ENCODE measurements at places on chromosomes 7 and 10.

DNA sequence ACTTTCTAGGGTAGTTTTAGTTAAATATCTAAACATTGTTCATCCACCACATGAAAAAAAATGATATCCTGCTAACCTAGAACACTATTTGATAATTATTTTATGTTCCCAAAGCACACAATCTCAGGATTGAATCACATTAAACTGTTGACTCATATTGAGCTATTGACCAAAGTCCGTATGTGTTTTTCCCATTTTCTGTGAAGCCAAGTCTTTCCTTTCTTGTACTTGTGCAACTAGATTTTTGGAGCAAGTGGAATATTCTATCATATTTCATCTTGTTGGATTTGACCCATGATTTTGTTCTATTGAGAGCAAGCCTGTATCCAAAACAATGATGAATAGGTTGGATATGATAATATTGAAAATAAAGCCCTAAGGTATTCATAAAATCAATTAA lies 164.6 kb downstream of the SKAP2 start:
- DNase-seq, result no peak

GRCh38 chr7:92108821-92109220 lies 25.5 kb downstream of the CYP51A1 start:
- no peak for DNase-seq

- no peak for DNase-seq
Observed at GRCh38 chr10:71244431-71245419, 32.4 kb downstream of the UNC5B start.

DNA sequence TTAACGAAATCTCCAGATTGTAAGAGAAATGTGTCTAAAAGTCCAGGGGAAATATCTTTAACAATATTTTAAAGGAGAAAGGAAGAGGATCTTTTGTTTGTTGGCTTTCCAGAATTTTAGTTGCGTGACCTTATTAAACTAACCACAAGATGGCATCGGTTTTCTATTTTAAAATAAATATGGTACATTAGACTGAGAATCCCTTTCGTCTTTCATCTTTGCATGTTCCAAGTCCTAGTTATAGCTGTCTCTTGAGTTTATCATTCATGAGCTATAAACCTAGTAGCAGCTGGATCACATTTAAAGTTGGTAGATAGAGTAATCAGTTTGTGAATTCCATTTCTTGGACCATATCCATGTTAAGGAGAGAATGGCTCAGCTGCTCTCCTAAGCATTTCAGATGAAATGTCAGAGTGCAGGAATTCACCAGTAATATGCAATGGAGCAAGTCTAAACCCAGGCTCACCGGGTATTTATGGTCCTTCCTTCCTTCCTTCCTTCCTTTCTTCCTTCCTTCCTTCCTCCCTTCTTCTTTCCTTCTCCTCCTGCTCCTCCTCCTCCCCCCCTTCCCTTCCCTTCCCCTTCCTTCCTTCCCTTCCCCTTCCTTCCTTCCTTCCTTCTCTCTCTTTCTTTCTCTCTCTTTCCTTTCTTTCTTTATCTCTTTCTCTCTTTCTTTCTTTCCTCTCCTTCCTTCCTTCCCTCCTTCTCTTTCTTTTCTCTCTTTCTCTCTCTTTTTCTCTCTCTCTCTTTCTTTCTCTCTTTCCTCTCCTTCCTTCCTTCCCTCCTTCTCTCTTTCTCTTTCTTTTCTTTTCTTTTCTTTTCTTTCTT lies 57.8 kb upstream of the RAB18 start:
- no peak for DNase-seq

DNA sequence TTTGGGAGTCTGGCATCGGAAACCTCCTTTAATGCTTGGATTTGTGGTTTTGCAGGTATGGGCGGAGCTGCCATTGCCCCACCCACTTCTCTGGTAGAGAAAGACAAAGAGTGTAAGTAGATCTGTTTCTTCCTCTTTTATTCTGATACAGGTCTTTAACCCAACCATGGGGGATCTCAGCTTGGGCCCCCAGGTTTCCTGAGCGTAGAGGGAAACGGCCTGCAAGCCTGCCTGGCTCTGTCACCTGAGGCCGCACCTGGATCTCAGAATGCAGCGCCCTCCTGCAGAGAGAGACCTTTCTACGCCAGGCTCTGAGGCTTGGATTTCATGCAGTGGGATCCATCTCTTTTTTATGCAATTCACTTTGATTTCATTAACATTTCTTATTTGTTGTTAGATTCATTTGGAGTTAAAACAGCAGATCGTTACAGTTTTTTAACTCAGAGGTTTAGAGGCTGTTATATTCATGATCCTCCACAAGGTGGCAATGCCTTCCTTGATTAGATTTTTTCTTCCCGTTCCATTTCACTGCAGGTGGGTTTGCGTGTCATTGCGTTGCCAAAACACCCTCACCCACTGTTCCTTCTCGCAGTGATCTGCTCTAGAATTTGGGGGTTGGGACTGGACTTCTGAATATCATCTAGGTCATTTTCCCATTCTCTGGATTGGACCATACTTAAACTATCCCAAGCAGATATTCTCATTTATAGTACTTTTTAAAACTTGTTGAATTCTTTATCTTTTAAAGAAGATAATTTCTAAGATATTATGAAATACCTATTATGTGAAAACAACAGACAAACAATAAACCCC lies 20.0 kb downstream of the RBM17 start:
- DNase-seq, result no peak

- DNase-seq, result no peak
Observed at GRCh38 chr7:70937424-70937823, 194.5 kb upstream of the GALNT17 start.

DNA sequence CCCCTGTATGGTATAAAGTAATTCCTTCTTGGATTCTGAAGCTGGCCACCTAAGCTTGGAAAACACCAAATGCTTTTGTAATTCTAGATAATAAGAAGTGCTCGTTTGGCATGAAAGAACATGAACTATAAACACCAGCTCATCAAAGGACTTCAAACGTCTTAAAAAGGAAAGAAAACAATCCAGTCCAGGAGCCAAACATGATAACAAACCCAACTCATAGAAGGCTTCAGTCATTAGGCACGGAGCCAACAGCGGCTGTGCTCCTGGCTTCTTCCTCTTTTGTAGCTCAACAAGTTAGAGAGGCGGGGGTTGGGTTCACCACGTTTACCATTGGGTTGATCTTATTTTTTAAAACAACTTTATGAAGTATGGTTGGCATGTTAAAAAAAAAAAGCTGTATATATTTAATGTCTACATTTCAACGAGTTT lies 56.4 kb upstream of the ECHDC3 start:
- DNase-seq, result no peak

DNA sequence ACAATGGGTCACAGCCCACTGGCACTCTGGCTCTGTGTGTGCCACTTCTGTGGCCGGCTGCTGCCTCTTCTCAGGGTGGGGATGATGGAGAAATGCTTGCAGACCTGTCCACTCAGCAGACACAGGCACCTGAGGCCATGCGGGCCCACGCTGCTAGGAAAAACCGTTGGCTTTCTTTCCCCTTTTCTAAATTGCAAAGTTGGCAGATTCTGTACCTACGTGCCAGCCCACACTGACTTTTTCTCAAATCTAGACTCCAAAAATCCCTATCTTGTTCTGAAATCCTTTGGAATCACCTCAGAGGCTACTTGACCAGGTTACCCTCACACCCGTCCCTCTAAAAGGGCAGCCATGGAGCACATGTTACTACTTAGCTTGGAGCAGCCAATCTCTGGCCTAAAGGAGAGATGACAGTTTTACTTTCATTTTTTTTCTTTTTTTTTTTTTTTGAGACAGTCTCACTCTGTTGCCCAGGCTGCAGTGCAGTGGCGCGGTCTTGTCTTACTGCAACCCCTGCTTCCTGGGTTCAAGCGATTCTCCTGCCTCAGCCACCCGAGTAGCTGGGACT lies 99.4 kb downstream of the RNF216 start:
- DNase-seq, result no peak

- no peak for DNase-seq
Observed at GRCh38 chr7:55838595-55838994, 24.0 kb downstream of the SEPTIN14 start.

DNA sequence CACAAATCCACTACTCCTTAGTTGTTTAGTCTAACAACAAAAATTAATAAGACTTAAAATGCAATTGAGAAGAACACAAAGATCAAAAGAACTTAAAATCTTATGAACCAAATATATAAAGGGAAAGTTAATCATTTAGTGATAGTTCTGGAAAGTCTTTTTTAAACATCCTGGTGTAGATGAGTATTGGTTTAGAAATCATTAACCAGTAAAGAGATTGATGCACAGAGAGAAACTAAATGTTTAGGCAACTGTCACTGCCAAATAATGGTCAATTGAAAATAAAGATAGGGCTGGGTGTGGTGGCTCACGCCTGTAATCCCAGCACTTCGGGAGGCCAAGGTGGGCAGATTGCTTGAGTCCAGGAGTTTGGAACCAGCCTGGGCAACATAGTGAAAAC lies 44.9 kb downstream of the SP8 start:
- no peak for DNase-seq

DNA sequence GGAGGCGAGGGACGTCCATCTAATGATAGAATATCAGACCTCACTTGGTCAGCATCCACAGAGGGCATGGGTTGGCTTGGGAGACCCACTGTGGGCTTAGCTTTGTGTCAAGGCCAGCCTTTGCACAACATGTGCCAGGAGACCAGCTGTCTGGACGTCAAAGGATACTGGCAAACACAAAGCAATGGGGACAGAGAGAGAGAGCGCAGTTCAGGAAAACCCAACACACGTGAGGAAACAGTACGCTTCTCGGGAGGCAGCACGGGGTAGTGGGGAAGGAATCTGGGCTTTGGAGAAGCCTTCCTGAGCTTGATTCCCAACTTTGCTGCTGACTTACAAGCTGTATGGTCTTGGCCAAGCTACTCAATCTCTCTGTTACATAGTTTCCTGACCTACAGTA lies 14.7 kb downstream of the PRLHR start:
- DNase-seq, result no peak

- DNase-seq, result no peak
Observed at GRCh38 chr7:73454424-73454823, 20.8 kb downstream of the FZD9 start.

DNA sequence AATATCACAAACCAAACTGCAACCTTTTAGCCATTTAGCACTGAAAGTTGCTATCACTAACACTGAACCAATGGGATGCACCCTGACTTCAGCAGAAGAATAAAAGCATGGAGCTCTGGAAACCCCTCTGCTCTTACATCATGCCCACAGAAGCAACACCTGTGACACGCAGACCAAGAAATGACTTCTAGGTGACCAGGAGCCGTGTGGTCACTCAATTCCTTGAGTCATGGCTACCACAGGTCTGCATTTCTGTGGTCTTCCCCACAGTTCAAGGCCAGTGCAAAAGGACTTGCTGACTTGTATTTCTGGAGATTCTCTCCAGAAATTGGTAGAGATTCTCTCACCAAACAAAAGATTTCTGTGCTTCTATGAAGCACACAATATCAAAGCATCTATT lies 38.3 kb downstream of the NRCAM start:
- no peak for DNase-seq

DNA sequence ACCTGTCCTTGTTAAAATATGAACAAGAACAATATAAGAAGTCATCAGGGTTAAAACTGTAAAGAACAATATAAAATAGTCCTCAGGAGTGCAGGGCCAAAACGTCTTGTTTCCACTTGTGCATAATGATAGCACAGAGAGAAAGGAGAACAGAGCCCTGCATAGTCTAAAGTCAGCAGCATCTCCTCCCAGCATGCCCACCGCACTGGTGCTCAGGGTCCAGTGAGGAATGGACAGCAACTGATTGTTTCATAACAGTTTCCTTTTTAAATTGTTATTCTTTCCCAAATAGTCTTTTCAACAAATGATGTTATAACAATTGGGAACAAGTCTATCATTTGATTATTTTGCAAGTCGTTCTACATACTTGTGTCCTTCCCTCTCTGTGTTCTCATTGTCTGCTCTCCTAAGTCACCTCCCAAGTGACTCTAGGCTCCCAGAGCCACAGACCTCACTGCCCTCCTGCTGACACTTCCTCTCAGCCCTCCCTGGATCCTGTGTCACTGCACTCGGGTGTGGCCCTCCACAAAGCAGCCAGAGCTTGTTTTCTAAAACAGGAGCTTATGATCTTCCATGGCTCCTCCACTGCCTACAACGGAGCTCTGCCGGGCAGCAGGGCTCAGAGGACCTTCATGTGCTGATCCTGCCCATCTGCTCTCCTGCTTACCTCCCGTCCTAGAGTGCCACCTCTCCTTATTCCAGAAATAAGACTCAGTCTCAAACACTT lies 27.6 kb downstream of the COBL start:
- no peak for DNase-seq

DNA sequence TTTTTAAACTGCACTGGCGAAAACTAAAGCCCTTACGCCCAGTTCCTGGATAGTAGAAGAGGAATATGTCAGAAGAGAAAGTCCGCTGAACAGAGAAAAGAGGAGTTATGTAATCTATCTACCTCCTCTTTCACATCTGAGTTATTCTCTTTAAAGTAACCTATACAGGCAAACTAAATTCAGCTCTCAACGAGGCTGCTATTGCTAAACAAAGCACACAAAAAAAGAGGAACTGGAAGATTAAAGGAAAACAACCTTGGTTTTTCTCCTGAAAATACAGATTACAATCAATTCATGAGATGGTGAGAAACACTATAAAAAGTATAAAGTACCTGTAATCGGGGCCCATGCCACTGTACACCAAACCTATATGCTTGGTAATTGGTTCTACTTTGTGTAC lies 5.8 kb downstream of the PSMA2 start:
- no peak for DNase-seq

- no peak for DNase-seq
Observed at GRCh38 chr7:125436220-125436619, 506.6 kb upstream of the POT1 start.

DNA sequence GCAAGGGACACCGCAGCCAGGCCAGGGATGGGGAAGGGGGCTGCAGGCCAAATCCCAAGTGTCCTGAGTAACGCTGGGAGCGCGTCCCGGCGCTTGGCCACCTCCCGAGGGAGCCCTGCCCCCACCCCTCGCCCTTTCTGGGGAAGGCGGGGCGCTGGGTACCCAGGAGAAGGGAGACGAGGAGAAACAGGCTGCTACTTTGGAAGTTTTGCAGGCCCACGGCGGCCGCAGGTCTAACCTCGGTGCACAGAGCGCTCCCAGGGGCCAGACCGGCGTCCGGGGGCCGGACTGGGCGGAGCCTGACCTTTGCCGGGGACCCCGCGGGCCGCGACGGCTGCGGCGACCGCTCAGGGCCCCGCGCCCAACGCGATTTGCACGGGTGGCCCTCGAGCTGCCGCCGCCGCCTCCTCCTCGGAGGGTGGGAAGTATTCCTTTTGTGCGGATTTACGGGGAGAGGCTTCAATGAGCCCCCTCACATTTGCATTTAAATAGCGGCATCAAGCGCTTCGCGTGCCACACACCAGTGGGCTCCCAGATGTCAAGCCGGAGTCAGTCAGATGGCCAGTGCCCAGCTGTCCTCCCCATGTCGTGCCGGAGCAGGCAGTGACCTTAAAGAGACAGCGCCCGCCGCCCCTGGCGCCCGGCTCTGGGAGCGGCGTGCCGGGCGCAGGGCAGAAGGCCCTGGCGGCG lies 3.0 kb upstream of the EBF3 start:
- DNase-seq, result no peak

DNA sequence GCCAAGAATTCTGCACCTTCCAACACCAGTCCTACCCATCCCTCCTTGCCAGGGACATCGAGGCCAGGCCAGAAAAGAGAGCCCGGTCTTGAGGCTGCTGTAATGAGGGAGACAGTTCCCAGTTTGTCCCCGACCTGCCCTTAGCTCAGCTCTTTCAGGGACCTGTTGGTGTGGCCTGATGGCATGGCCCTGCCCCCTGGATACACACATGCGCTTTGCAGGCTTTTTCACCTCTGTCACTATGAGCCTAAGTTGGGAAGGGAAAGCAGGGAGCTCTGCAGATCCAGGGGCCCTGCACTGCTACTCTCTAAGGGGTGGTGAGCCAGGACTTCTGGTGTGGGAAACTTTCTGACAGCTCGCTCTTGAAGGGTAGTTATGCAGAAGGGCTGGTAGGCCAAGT lies 2.1 kb downstream of the SCD start:
- no peak for DNase-seq

GRCh38 chr7:100156331-100157068 lies 2.0 kb downstream of the TRAPPC14 start:
- no peak for DNase-seq

Data from activated T-cell treated with anti-CD3 and anti-CD28 coated beads for 24 hours (primary cell).